SJCRH30 (cell line): ENCODE measurements at places on chromosomes 7 and 10.
A peak's percentile ranks its signal among the peaks of the same experiment; 100 is the strongest.

DNA sequence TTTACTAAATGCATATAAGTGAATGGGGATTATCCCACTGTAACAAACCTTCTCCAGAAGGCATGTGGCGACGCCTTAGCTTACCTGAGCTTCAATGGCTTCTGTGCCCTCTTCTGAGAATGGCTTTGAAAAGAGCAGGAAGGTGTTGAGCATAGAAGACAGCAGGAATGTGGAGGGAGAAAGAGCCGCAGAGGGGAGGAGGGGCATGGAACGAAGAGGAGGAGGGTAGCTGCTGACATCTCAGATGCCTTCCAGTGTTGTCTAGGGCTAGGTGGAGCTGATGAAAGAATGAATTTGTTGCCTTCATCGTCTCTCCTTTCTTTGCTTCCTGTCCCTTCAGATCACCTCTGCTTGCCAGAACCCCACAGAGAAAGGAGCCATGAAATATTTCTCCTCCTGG, 86.2 kb downstream of the ITIH5 start:
- no peak overlapping the region for H3K27ac ChIP-seq
- H3K4me1 ChIP-seq, result no peaks in the 10 kb centered on the region
- H3K36me3 ChIP-seq, result no peaks in the 10 kb centered on the region
- no peak overlapping the region for H3K4me3 ChIP-seq
- no peaks in the 10 kb centered on the region for H3K27me3 ChIP-seq
- no peak for DNase-seq

DNA sequence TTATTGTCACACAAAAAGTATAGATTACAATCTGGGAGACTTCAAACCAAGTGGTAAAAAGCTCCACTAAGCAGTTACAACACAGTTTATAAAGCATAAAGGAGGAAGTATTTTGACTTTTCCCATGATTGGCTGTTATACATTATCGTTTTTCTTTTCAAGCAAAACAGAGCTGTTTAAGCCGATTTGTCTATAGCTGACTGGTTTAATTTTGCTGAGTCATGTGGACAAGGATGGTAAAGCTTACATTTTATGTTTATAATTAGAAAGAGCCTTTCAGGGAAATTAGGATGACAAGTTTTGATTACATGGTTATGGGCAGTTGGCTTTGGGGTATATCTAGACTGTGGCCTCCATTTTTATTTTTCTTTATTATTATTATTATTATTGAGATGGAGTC, 152.5 kb upstream of the STK17A start:
- H3K4me1 ChIP-seq, result no peaks in the 10 kb centered on the region
- DNase-seq, result no peak
- H3K36me3 ChIP-seq, result no peaks in the 10 kb centered on the region
- no peak overlapping the region for H3K4me3 ChIP-seq
- H3K27ac ChIP-seq, result no peak overlapping the region

GRCh38 chr10:72738486-72738885, 46.5 kb downstream of the MCU start:
- no peak overlapping the region for H3K4me3 ChIP-seq
- H3K36me3 ChIP-seq, result no peaks in the 10 kb centered on the region
- H3K27ac ChIP-seq, result no peak overlapping the region
- no peaks in the 10 kb centered on the region for H3K27me3 ChIP-seq
- peaks cover 17% of the 10 kb centered on the region; the same call in 1 of the 2 replicates for H3K4me1 ChIP-seq

GRCh38 chr10:31697271-31698180, 231.1 kb downstream of the ARHGAP12 start:
- no peaks in the 10 kb centered on the region for H3K27me3 ChIP-seq
- peaks cover 36% of the 10 kb centered on the region for H3K4me1 ChIP-seq
- no peaks in the 10 kb centered on the region for H3K36me3 ChIP-seq
- peak overlapping the region; percentile 52 for H3K4me3 ChIP-seq

DNA sequence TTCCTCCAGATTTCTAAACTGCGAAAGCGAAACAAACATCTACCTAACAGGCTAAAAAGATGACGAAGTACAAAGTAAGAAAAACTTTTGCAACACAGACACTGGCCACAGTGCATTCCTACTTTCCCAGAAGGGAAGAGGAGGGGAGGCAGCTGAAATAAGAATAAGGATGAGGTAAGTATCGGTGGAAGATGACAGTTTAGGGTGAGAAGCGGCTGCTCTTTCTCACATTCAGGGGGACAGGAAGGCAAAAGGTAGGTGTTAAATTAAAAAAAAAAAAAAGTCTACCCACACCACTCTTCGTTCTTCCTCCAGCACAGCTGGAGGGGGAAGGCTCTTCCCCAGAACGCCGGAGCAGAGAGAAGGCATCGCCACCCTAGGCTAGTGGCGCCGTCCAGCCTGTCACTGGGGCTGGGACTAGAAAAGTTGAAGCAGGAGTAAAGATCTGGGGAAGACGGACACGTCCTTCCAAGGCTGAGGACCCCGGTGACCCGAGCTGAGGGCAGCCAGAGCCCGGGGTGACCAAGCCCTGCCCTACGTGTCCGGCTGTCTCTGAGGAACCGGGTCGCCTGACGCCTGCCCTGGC, 846 bp downstream of the DNAJC1 start:
- no peaks in the 10 kb centered on the region for H3K4me1 ChIP-seq
- no peaks in the 10 kb centered on the region for H3K36me3 ChIP-seq
- peak overlapping the region; percentile 54; the same call in 1 of the 2 replicates for H3K27ac ChIP-seq
- no peak for DNase-seq

- DNase-seq, result no peak
- no peak overlapping the region for H3K27ac ChIP-seq
- peaks cover 15% of the 10 kb centered on the region for H3K4me1 ChIP-seq
- no peaks in the 10 kb centered on the region for H3K36me3 ChIP-seq
Measured at GRCh38 chr7:26459540-26460193, 168.0 kb downstream of the SNX10 start.

DNA sequence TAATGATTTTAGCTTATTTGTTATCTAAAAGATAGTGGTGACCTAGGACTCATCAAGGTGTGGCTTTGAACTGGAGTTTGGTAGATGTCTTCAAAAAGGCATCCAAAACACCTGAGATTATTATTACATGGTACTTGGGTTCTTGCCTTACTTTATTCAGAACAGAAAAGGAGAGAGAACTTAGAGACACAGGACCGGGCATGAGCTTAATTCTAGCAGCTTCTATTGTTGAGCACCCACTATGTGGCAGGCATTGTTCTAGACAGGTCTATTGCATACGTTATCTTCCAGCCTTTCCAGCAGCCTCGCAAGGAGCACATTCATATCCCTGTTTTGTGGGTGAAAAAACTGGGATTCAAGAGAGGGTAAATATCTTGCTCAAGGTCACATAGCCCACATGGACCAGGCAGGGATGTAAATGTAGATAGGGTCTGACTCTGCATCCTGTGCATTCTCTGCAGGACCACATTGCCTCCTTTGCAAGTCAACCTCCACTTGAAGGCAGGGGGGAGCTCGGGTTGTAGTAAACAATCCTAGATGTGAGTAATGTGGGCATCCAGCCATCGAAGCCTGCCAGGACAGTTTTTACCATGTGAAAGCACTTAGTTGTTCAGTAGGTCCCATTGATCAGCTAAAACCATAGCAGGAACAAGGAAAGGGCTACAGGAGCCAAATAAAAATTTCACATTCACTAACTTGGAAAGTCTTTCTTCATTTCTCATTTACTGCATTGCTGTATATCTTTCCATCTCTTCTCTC, 551.4 kb downstream of the LRMDA start:
- no peak overlapping the region for H3K4me3 ChIP-seq
- no peaks in the 10 kb centered on the region for H3K27me3 ChIP-seq
- H3K36me3 ChIP-seq, result no peaks in the 10 kb centered on the region
- no peaks in the 10 kb centered on the region for H3K4me1 ChIP-seq

DNA sequence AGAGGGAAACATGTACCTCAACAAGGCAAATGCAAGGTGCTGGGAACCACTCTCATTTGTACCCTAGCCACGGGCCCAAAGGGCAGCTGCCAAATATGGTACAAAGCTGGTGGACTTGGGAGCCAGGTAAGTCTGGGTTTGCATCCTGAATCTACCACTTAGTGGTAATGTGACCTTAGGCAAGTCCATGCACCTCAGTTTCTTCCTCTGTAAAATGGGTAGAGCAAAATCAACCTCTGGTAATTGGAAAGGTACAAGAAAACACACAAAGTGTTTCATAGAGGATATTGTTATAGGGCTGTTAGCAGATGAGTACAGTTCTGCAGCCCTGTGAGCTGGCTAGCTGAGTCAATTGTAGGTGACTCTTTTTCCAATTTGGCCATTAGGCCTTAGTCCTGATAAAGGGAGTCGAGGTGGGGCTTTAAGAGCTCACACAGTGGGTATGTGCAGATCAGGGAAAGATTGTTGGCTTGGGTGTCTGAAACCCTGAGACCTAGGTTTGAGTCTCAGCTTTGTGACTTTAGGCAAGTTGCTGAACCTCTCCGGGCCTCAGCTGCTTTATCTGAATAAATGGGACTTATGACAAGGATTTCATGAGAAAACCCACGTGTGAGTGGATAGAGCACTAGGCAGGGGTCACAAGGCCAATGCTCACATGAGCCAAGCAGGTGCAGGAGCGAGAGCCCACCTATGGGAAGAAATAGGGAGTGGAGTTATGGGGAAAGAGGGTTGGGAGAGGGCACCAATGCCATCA, 121.3 kb upstream of the GDF10 start:
- no peak for DNase-seq
- H3K27ac ChIP-seq, result no peak overlapping the region
- no peak overlapping the region for H3K4me3 ChIP-seq
- H3K36me3 ChIP-seq, result no peaks in the 10 kb centered on the region

DNA sequence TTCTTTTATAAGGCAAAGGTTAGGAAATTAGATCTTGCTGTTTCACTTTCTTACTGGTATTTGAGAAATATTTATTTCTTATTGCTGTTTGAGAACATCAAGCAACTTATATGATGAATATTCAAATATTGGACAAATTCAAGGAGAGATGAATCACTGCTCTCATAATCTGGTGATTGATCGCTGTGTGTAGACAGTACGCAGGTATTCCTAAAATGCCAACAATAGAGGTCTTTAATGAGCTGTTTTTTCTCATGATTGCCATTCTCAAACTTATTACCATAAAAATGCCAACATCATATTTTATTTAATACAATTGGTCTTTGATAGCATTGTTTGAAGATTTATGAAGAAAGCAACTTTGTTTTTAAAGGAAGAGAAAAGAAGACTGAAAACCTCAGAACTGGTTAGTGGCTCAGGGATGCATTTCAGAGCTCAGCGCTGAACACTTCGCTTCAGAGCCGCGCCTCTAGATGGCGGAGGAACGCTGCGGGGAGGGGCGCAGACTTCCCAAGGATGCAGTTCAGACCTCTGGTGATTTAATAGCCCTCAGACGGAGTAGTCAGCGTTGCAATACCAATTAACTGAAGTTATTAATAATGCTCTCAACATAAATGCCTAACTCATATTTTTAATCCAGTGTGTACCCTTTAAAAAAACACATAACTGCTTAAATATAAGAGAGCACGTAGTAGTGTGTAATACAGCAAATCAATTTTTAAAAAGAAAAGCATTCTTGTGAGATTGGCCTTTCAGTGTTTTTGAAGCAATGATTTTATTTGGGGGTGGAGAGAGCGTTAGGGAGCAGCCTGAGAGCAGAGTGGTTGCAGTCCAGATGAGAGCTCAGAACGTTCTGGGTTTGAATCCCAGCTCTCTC, 38.5 kb upstream of the STEAP4 start:
- H3K27me3 ChIP-seq, result peaks cover 2% of the 10 kb centered on the region; the same call in 1 of the 2 replicates
- H3K4me3 ChIP-seq, result no peak overlapping the region
- peak; percentile 36 for DNase-seq
- no peaks in the 10 kb centered on the region for H3K36me3 ChIP-seq
- no peaks in the 10 kb centered on the region for H3K4me1 ChIP-seq

GRCh38 chr10:117463545-117463920, 79.0 kb upstream of the EMX2 start:
- no peaks in the 10 kb centered on the region for H3K36me3 ChIP-seq
- no peak overlapping the region for H3K4me3 ChIP-seq
- no peaks in the 10 kb centered on the region; the same call in 1 of the 2 replicates for H3K27me3 ChIP-seq
- H3K27ac ChIP-seq, result no peak overlapping the region

GRCh38 chr10:42992156-42992956, 84.5 kb upstream of the RET start:
- H3K4me3 ChIP-seq, result no peak overlapping the region
- no peaks in the 10 kb centered on the region for H3K27me3 ChIP-seq
- no peak for DNase-seq
- H3K36me3 ChIP-seq, result no peaks in the 10 kb centered on the region
- H3K4me1 ChIP-seq, result no peaks in the 10 kb centered on the region

DNA sequence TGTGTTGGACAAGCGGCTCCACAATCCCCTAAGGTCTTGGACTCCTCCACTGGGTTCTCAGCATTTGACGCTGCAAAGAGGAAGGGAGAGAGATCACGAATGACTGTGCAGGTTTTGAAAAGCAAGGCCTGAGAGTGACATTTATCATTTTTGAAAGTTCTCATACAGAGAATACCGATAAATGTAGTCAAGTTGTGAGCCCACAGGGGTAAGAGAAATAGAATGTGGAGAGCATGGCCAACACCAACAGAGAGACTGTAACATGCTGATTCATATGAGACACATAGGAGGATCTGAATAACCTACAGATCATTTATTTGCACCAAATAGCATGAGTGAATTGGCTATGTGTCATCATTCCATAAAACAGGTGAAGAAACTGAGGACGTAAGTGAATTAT, 230.5 kb upstream of the MBL2 start:
- H3K27ac ChIP-seq, result no peak overlapping the region
- no peaks in the 10 kb centered on the region for H3K27me3 ChIP-seq
- no peak for DNase-seq
- H3K4me1 ChIP-seq, result no peaks in the 10 kb centered on the region

DNA sequence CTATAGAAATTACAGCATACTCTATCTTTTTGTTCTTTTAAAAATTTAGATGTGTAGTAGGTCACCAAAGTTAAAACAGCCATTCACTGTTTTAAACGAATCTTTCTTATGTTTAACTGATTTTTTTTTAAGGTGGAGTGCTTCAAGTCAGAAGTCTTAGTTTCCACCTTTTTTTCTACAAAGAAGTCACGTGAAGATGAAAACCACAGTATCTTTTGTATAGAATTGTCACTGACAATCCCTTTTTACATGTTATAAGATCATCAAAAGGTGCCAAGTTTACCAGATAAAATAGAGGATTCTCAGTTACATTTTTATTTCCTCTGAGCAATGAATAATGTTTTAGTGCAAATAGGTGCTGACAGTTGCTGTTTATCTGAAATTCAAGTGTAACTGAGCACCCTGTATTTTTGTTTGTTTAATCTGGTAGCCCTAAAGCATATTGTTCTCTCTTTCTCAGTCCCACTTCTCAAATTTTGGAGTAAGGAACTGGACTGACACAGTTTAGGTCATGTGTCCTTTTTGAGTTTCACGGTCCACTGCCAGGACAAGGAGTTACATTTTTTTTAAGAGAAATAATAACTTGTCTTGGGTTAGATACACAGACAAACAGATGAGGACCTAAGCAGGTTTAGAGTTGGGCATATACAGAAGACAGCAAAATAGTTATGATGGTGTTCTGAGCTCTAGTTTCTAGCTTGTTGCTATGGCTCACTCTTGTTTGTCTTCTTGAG, 233.2 kb upstream of the MBL2 start:
- H3K4me1 ChIP-seq, result no peaks in the 10 kb centered on the region
- DNase-seq, result no peak
- H3K27me3 ChIP-seq, result no peaks in the 10 kb centered on the region
- H3K36me3 ChIP-seq, result no peaks in the 10 kb centered on the region

- H3K27ac ChIP-seq, result no peak overlapping the region
- H3K4me3 ChIP-seq, result no peak overlapping the region
Measured at GRCh38 chr7:78970440-78970916, 483.0 kb downstream of the MAGI2 start.

- H3K27ac ChIP-seq, result no peak overlapping the region
- no peaks in the 10 kb centered on the region for H3K27me3 ChIP-seq
- H3K4me1 ChIP-seq, result no peaks in the 10 kb centered on the region
- H3K4me3 ChIP-seq, result no peak overlapping the region
- no peak for DNase-seq
Measured at GRCh38 chr10:11045995-11046775, 28.5 kb downstream of the CELF2 start.
